ENCODE measurements at places on chromosomes 4 and X.

- DNase-seq: no peak
Observed at GRCh38 chr4:16233569-16234177, 7.4 kb upstream of the TAPT1 start.

- DNase-seq: no peak
Observed at GRCh38 chr4:163967263-163967662, 472.8 kb downstream of the TMA16 start.

GRCh38 chrX:68995780-68996551 is 167.1 kb downstream of the EFNB1 start:
- no peak for DNase-seq

GRCh38 chr4:141011901-141012315 is 121.4 kb downstream of the RNF150 start:
- DNase-seq: no peak

- DNase-seq: no peak
Observed at GRCh38 chrX:136658151-136658550, 10.2 kb downstream of the CD40LG start.

DNA sequence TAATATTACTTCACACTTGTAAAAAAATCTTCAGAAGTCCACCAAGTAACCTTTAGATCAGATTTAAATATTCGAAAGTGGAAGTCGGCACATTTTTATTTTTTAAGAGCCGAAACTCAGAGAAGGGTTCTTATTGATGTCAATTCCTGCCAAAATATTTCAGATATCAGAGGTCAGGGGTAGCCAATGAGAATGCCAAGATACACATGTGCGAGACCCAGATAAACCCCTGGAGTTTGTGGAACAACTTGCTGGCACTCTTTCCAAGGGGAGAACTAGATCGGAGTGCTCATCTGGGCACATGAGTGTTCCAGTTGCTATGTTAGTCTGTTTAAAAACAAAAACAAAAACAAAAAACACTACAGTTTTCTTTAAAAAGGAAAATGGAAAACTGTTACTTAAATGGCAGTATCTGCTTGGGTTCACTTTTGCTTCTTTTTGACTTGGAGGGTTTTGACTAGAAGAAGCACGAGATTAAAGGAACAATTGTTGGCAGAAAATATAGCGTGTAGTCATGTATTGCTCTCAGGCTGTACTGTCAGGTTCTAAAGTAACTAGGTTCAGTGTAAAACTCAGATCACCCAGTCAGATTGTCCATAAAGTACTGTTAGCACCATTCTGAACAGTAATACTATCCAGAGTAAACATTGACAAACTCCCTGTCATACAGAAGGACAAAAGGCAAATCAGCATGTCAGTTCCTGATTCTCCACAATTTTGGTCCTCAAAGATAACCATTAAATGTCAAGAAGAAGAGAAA is 188.0 kb upstream of the PACRGL start:
- DNase-seq: no peak

DNA sequence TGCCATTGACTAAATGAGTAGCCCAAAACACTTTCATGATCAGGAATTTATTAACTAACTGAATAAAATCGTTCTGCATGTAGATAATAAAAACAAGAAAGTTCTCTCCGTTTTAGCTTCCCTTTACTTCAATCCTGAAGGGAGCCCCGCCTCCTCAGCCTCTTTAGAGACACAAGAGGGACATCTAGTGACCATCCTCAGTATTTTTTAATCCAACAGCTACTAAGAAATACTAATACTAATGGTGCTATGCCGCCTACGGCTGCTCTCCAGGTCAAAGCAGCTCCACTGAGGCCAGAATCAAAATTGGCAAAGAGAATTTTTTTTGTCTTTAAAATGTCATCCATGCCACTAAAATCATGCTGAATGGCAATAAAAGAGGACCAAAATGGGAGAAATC is 3.2 kb upstream of the PCDH19 start:
- no peak for DNase-seq

DNA sequence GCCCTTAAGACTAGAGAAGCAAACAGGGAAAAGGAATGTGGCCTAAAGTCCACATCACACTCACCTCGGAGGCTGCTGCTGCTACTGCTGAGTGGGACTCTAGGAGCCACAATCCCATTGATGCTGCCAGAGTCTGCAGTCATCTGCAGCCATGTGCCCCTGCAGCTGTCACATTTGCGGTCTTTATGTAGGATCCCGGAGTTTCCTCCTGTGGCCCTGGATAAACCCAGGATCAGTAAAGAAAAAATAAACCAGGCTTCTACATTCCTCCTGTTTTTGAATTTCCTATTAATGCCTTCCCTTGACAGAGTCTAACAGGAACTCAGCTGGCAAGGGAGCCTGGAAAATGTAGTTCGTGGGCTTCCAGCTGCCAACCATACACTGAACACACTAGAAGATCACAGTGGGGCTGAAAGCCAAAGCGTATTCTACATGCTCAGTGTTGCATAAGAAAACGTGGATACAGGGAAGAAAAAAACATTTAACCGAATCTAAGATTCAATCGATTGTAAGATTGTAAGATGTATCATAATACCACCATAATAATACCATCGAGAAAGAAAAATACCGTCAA is 10.3 kb upstream of the PHEX start:
- DNase-seq: no peak

GRCh38 chrX:17860811-17861488 is at the start of gene RAI2:
RAI2 (minus strand) TSS chrX:17861298; CDS start chrX:17802010, 59,288 bp downstream.
- no peak for DNase-seq

DNA sequence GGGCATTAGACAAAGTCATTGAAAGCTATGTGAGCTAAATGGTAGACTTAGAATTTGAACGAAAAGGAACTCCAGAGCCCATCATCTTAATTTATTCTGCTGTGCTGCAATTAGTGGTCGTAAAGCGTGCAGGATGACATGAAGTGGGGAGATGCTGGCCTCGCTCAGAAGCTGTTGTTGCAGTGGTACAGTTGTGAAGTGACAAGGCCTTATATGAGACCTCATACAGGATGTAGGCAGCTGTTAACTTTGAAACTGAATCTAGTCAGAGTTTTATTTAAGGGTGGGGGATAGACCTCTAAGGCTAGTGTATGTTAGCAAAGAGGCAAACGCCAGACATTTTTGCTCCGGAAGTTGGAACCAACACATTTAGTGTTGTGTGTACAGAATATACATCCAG is 13.4 kb downstream of the KLF3 start:
- DNase-seq: no peak

- DNase-seq: no peak
Observed at GRCh38 chrX:130097507-130098209, 12.6 kb downstream of the ELF4 start.

DNA sequence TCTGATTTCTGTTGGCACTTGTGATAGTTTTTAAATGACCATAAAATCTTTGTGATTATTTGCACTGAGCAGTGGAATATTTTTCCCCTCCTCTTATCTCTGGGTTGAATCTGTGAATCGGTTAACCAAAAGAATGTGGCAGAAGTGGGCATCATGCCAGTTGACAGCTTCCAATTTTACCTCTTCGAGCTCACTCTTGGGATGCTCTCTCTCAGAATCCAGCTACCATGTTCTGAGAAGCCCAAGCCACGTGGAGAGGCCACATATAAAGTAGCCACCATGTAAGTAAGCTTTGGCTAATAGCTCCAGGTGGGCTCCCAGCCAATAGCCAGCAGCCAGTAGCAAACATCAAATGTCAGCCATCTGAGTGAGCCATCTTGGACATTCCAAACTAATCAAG is 12.9 kb upstream of the WDR19 start:
- DNase-seq: no peak

- DNase-seq: no peak
Observed at GRCh38 chrX:17802756-17803155, 58.3 kb downstream of the RAI2 start.

- DNase-seq: no peak
Observed at GRCh38 chrX:124726881-124727280, 380.5 kb downstream of the SH2D1A start.

DNA sequence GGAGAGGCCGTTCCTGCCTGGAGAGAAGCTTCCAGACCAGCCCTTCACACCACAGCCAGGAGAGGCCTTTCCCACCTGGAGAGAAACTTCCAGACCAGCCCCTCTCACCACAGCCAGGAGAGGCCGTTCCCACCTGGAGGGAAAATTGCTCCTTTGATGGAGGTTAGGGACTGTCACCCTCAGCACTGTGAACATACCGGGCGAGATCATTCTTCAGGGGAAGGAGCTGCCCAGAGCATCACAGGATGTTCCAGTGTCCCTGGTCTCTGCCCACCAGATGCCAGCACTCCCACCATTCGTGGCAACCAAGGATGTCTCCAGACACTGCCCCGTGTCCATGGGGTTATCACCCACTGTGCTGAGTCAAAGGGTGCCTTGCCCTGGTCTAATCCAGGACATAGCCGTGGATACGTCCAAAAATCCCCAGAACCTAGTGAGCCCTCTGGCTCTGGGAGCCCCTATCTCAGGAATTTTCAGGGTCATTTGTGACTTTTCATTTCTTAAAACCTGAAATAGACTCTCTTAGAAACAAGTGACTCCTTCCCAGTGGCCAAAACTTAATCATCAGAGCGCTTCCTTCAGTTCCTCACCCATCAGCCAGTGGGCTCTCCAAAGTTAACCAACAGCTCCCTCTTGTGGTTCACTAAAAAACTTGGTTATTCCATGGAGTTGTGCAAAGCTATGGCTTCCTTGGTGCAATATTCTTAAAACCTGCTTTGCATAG is 80.2 kb downstream of the CRMP1 start:
- no peak for DNase-seq
